ENCODE measurements at places on chromosomes 4 and X. TPM values are rescaled to one million over a fixed set of nuclear protein-coding genes. Genes with fewer than 3 reads are reported as not detected.

Gene MYOZ2
- not detected for total RNA-seq

Gene KLKB1
- total RNA-seq = not detected

Gene RHOXF1
- total RNA-seq = not detected

Gene NAA11
- total RNA-seq = not detected

Gene VEGFC
- 11.2 TPM for total RNA-seq

Gene ADAMTS3
- total RNA-seq = not detected

Gene ITGB1BP2
- total RNA-seq = 0.93 TPM

Gene TMPRSS11F
- not detected for total RNA-seq

Gene SMARCA1
- total RNA-seq = 65.7 TPM

Gene POU3F4
- total RNA-seq = not detected

Gene ADGRL3
- total RNA-seq = not detected

Gene TCEAL2
- total RNA-seq = not detected

Gene CACNA1F
- total RNA-seq = not detected

Gene HS6ST2
- not detected for total RNA-seq

Gene MAGEA12
- total RNA-seq = 0.12 TPM

Gene IL1RAPL2
- total RNA-seq = not detected

Gene SPIN2A
- total RNA-seq = 0.37 TPM

Gene TSR2
- total RNA-seq = 54.2 TPM

Gene CENPI
- total RNA-seq = 13.1 TPM

Gene NWD2
- total RNA-seq = not detected

Gene COL4A5
- total RNA-seq = 12.8 TPM

Gene S100P
- 55.6 TPM for total RNA-seq

Gene C4orf36
- 1.4 TPM for total RNA-seq

Gene CT47B1
- not detected for total RNA-seq

Gene TIGD4
- 0.18 TPM for total RNA-seq

Gene NXF2B
- total RNA-seq = not detected

Gene ATP1B4
- not detected for total RNA-seq

Gene FAM3A
- total RNA-seq = 49.1 TPM

Gene MAGEA1
- total RNA-seq = 0.23 TPM

Gene MTTP
- total RNA-seq = not detected

Gene REELD1
- not detected for total RNA-seq

Gene PABPC5
- not detected for total RNA-seq

Gene SUPT20HL2
- not detected for total RNA-seq

Gene ENOX2
- total RNA-seq = 8.5 TPM

Gene NUDT11
- total RNA-seq = 2.8 TPM

Measured in A549 treated with ZK216348 at 1 μM for 4 hours (cell line).